Activated T-helper 1 cell treated with anti-CD3 and anti-CD28 coated beads, Interleukin-12 subunit alpha, Interleukin-12 subunit beta, Interleukin-2, Interleukin-4 antibody, amounts not matched to agents 30 ng/mL and 10 ng/mL and 1 ng/mL, durations not matched to agents 14 hours and 24 hours and 36 hours (primary cell): ENCODE measurements at places on chromosomes 1 and 21.
A peak's percentile ranks its signal among the peaks of the same experiment; 100 is the strongest.

DNA sequence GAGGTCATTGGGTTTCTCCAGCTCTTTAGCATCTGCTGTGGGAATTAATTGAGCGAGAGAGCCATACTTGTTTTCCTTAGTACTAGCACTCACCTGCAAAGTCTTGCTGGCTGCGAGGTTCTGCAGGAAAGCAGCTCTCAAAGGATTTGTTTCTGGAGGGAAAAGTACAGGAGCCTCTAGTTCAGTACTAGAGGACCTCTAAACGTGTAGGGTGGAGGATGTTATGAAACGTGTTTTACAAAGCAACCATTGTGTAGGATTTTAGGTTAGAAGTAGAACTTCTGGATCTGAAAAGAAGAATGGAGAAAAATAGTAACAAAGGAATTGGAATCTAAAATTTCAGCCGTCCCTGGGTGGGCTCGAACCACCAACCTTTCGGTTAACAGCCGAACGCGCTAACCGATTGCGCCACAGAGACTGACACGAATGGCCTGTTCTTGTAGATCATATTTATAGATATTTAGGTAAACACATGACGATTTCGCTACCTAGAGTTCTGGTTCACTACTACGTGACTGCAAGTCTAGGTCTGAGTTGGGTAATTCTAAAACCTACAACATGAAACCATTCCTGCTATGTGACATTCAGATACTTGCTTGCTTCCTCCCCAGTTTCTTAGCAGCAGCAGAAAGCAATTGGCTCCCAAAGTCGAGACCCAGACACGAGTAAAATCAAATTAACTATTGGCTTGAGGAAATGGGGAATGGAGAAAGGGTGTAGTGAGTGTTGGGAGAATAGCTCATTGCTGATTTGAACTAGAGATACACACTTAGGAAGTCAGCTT, 60.2 kb upstream of the CFAP126 start:
- peak; percentile 22 for DNase-seq

GRCh38 chr1:221067721-221068120, 188.5 kb downstream of the HLX start:
- no peak for DNase-seq

DNA sequence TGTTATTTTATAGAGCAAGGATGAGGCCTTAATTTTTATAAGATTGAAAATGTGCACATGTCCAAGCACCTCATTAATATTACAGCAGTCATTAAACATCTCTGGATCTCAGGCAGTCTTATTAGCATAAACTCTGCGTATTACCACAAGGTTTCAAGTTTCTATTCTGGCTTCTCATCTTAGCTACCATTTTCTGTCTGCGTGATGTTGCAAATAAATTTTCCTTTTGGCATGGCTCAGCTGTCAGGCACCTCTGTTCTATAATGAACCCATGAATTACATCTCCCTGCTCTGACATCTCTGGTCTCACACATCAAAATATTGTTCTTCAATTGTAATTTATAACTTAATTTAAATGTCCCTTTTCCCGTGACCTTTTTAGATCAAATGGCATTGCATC, 156.5 kb downstream of the SLC45A1 start:
- DNase-seq: no peak

GRCh38 chr1:14824314-14824915, 225.9 kb downstream of the KAZN start:
- DNase-seq: no peak

- DNase-seq: no peak
These were observed 2.2 kb downstream of the SHISA4 start for GRCh38 chr1:201890806-201891450.

DNA sequence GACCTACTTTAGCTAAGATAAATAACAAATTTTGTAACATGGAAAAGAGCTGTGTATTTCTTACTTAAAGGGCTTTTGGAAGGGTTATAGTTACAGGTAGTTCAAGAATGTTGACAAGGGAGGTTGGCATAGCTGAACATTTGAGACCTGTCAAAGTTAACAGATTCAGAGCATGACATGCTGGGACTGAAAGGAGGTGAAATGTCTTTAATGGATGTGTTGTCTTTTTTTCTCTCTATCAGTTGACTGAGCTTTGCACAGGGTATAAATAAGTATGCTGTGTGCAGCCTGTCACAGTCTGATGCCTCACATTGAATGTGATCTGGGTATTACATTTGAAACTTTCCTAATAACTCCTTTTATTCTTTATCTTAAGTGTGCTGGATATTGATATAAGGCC, 411.9 kb upstream of the ZP4 start:
- no peak for DNase-seq

DNA sequence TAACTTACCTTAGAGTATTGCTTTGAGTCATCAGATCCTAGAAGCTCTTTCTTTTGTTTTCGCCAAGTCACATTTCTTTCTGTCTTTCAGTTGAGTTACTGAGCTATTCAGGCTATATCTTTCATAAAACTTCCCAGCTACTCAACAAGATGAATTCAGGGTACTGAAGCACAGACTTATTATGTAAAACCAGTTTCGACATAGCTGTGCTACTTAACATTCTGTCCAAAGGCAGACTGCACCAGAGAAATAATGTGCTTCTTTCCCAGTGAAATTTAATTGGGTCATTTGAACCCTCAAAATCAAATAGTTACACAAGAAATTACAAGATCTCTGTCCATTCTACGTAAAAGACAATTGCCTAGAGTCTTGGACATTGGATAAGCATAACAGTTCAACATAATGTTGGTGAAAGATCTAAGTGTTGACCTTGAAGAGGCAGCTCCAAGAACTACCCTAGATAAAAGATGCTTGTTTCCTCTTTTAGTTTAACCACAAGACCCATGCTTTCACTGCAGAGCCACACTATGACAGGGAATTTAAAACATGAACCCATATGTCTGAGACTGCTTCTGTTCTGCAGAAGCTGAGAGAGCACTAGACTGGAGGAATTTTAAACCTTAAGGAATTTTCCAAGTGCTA, 163.2 kb downstream of the LRRC40 start:
- DNase-seq: no peak
